ENCODE measurements at places on chromosomes 6 and 20.

DNA sequence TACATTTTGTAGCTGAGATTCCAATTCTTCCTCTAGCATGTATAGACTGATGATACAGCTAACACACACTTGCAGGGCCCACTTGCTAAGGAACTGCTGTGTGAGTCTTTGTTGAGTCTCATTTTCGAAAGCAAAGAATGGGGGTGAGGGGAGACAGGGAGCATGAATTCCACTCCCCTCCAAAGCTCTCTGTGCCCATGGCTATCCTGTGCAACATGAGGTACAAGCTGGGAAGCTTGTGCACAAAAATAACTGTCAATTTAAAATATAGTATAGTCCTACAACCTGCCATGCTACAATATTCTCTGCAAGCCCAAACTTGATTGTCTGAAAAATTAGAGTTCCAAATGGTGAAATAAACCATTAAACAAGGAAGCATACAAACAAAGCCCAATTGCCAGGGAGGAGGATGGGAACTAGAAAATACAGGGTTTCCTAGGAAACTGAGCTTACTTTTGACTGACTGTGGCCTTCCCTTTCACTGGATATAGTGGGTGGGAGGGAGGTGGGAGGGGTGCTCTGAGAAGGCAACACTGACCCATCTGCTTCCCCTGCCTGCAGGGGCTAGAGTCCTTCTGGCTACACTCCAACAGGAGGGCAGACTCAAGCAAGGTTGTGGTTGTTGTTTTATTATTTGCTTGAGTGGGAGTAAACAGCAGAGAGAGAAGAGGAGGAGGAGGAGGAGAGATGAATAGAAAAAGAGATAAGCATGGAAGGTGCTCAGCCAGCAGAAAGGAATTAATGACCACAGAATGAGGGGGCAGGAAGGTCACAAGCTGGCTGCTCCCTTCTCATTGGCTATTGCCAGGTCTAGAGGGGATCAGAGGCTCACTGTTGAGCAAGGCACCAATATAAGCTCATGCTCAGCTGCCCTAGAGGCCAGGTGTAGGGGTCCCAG lies 84.6 kb downstream of the FYN start:
- no peak for DNase-seq

- DNase-seq, result no peak
Observed at GRCh38 chr20:32165836-32166545, 41.6 kb downstream of the PLAGL2 start.

- DNase-seq, result no peak
Observed at GRCh38 chr6:32267035-32267434, 43.2 kb upstream of the NOTCH4 start.

GRCh38 chr6:150443621-150444020 lies 74.8 kb downstream of the IYD start:
- no peak for DNase-seq

All from muscle of arm (tissue), 14 donors.